ENCODE measurements at places on chromosomes 3 and 15.

DNA sequence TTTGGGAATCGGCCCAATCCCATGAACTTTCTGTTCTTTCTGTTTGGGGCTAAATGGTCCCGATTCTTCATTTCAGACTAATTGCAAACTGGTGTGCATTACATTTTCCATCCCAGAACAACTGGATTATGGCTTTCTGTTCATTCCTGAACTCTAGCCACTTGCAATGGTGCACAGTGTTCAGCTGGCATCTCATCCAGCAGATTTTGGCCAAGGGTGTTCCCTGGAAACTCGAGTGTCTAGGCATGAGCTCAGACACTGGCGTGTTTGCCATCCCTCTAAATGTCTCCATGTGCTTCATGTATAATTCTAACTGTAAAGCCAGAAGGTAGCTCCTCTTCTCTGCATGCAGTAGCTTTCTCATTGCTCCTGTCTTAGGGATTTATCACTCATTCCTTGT lies 97.1 kb upstream of the MYZAP start:
- no peak for DNase-seq

- no peak for DNase-seq
Observed at GRCh38 chr15:101047301-101047781, 128.2 kb downstream of the LRRK1 start.

DNA sequence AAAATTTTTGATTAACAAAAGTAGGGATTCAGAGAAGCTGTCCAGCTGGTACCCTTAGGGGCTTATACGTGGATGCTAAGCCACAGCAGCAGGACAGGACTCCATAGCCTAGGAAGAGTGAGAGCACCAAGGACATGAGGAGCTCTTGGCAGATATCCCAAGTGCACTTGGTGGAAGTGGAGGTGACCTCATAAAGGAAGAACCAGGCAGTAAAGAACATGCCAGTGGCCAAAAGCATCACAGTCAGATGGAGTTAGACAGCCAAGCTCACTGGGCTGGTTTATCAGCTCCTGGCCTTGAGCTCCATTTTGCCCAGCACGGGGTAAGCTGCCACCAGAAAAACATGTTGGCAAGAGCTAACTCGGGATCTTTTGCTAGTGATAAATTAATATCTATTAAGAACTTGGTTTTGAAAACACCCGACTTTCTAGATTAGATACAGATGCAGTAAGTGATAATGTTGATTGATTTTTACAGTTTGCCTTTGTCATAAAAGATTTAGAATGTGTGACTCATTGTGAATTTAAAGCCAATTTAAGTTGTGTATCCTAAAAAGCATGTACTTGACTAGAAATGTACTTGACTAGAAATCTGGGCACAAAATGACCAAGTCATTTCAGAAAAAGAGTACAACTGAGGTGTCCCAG lies 108.0 kb downstream of the CMSS1 start:
- DNase-seq, result peak; percentile 63

DNA sequence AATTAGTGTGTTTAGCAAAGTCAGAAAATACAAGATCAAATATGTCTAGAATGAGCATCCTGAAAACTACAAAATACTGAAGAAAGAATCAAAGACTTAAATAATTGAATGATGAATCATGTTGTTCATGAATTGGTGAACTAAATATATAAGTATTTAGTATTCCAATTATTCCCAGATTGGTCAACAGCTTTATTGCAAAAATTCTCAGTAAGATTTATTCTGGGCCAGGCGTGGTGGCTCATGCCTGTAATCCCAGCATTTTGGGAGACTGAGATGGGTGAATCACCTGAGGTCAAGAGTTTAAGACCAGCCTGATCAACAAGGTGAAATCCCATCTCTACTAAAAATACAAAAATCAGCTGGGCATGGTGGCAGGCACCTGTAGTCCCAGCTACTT lies 250.0 kb upstream of the NECTIN3 start:
- DNase-seq, result no peak

DNA sequence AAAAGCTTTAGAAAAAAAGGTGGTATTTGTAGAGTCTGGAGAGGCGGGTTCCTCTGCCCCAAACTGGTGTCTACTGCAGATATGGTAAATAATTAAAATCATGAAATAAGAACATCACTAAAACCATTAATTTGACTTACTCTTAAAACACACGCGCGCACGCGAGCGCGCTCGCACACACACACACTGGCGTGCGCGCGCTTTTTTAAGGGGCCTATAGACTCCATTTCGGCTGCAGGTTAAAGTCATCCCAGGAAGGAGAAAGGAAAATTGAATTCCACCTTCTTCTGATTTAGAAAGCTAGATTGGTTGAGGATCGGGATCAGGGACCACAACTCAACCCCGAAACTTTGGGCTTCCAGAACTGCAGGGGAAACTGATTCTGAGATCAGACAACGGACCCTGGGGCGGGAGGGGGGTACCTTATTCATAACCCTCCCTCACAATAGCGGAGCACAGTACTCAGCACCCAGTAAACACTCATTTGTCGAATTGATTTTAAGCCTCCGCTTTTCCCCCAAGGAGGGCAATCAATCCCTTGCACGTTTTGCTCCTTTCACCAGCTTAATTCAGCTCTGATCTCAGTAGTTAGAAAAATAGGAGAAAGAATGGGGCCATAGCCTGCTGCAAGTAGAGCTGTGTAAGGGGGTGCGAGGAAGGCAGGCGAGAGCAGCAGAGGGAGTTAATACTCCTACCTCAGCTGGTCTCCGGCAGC lies 509 bp upstream of the LRRC3B start:
- DNase-seq, result no peak

GRCh38 chr15:65091946-65092770 lies 15.6 kb downstream of the KBTBD13 start:
- no peak for DNase-seq
